ENCODE measurements at places on chromosomes 12 and 14.

- peak; percentile 88 for DNase-seq
These were observed 22.8 kb downstream of the ATF1 start for GRCh38 chr12:50786498-50787231.

- no peak for DNase-seq
These were observed 363.7 kb downstream of the ALG10 start for GRCh38 chr12:34386016-34386415.

DNA sequence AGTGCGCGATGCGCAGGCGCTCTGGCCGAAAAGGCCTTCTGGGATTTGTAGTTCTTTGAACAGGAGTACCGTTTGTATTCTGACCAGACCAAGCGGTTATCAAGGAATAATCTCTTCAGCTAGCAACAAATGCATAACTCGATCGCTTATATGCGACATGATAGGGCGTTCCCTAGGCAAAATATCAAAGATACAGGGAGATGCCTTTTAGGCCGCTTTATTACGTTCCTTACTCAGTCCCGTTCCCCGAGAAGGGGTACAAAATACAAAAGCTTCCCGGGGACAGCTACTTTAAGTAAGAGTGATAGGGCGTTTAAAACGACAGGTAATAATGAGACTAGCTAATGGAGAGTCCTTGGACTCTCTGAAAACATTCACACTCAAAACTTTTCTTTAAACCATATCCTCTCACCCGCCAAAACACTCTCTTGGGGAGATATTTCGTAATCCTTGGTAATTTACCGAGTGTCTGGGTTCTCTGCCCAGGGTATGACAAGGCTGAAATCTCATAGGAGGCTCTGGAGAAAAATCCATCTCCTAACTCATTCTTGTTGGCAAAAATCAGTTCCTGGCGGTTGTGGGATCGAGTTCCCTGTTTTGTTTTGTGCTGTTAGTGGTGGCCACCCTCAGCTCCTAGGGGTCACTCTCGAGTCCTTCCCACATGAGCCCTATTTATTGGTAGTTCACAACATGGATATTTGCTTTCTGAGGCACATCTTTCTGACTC is 412 bp upstream of the SNW1 start:
- peak; percentile 53 for DNase-seq

GRCh38 chr14:104263675-104264358 is 125.4 kb downstream of the KIF26A start:
- no peak for DNase-seq

DNA sequence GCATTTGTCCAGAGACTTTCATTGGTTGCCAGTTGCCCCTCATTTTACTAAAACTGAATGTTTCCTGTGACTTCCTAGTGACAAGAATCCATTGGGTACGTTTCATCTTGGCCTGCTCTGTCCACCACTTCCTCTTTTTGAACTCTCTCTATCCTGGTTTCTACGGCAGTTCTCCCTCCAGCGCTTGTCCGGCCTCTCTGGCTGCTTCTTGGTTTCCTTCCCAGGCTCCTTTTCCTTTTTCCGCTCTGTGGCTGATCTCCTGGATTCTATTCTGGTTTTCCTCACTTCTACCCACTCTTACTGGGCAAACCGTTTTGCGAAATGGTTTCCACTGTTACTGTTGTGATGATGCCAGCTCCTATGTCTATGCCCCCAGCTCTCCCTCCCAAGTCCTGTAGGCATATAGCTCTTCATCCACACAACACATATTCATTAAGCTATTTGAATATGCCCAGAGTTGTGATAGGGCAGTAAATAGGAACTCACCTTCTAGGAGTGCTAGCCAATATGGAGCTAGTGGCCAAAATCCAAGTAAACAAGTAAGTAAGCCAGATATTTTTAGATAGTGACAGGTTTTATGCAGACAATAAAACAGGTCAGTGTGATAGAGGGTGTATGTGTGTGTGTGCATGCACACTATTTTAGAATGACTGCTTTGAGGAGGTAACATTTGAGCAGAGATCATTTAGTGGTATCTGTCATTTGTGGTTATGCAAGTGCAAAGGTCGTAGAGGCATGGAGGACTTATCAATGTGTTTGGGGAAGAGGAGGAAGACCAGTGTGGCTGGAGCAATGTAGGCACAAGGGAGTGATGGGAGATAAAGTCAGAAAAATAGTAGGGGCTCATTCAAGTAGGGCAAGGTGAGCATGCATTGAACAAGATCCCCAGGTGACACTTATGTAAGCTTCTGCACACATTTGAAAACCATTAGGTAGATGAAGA is 27.9 kb upstream of the CTDSP2 start:
- no peak for DNase-seq

DNA sequence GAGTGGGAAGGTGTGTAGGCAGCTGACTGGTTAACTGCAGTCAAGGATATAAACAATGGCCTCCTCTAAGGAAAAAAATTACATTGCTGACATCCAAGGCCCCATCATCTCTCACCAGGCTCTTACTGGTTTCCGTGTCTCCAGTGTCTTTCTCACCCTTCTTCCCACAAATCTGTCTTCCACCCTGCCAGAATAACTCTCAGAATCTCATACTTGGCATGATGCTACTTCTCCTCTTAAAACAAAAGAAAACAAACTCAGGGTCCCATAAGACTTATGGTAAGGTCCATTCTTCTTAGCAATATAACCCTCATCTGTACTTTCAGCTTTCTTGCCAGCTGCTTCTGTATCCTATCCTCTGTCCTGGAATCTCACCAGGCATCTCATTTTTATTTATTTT is 68.9 kb downstream of the SUSD6 start:
- DNase-seq, result peak; percentile 34

DNA sequence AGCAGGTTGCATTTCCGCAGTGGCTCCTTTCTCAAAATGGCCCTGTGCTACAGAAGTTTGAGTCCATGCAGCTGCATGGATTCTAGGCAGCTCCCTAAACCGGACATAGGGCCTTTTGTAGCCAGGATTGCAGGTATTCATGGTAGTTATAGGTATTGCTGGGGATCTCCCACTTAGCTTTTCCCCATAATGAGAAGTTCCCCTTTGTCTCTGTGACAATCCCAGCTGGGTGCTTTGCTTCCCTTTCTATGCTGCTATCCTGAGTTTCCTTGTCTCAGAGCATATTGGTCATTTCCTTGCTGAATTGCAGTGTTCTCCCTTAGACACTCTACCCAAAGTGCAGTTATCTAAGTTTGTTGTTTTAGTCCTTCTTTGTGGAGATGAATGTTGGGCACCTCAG is 120.9 kb upstream of the MIS18BP1 start:
- DNase-seq, result no peak

- peak; percentile 68 for DNase-seq
These were observed 746.4 kb upstream of the FLRT2 start for GRCh38 chr14:84783511-84783910.

- DNase-seq, result no peak
These were observed 27.5 kb downstream of the TESPA1 start for GRCh38 chr12:54956818-54957641.

DNA sequence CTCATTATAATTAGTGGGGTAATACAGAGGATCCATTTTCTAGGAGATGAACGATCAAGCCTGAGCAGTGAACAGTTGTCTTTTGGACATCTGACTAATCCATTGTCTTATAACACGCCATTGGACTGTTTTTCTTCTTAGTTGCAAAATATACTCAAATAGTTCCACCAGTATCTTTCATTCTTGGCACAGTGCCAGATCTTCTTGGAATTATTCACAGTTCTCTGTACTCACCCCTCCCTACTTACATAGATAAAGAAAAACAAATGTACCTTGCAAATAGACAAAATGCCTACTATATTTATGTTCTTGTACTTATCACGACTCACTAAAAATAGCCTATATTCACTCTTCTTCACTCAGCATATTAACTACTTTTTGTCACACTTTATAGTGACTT is 3.8 kb downstream of the CBLN3 start:
- peak; percentile 78 for DNase-seq

DNA sequence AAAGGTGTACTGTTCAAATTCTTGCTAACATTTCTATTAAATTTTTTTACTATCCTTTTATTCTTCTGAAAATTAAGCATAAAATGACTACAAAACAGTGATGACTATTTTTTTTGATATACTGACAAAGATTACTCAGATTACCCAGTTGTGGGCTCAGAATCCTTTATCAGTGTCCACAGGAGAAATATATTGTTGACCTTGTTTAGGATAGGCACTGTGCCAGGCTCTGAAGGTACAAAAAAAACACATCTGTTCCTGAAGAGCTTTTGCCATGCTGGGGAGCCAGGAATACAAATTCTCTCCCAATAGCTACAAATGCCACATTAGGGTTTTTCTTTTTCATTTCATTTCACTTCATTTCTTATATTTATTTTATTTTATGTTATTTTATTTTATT is 26.9 kb upstream of the GCH1 start:
- DNase-seq, result no peak

- no peak for DNase-seq
These were observed 52.2 kb upstream of the SRP54 start for GRCh38 chr14:34930591-34931091.

- no peak for DNase-seq
These were observed 7.2 kb downstream of the KLHL33 start for GRCh38 chr14:20428802-20429201.

DNA sequence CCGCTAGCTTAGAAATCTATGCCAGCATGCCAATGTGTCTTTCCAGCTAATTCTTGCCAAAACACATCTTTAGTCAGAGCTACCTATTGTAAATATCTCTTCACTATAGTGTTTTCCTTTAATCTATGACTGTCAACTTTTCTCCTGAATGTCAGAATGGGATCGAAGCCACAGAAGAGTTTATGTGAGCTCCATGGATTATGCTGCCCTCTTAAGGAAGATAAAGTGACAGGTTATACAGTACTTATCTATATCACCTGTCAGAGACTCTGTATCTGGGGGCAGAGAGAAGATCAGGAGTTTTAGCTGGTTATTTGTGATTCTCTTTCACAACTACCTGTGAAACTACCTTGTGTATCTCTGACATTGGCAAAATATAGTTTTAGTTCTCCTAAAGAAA is 204.3 kb upstream of the SEL1L start:
- DNase-seq, result no peak

- peak; percentile 43 for DNase-seq
These were observed 102.1 kb downstream of the KCNH5 start for GRCh38 chr14:62943202-62943601.

- peak; percentile 91 for DNase-seq
These were observed at the start of the genes KCTD10 and UBE3B for GRCh38 chr12:109477185-109477962. KCTD10 (minus strand) TSS chr12:109477300; CDS start chr12:109477262, 38 bp downstream. UBE3B (plus strand) TSS chr12:109477634; CDS start chr12:109483552, 5,918 bp downstream.

GRCh38 chr12:132171293-132171967 is 27.2 kb downstream of the NOC4L start:
- no peak for DNase-seq

GRCh38 chr12:18254081-18254480 is 7.2 kb upstream of the PIK3C2G start:
- no peak for DNase-seq

GRCh38 chr14:105066240-105067071 is 1.2 kb upstream of the GPR132 start:
- no peak for DNase-seq

DNA sequence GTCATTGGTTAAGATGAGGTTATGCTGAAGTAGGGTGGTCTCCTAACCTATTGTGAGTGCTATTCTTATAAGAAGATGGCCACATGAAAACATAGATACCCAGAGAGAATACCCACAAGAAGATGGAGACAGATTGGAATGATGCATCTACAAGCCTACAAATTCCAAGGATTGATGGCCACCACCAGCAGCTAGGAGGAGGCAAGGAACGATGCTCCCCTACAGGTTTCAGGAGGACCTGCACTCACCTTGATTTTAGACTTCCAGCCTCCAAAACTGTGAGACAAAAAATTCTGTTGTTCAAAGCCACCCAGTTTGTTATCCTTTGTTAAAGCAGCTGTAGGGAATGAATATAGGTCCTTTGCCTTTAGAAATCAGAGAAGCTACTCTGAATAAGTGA is 227.4 kb downstream of the NEDD1 start:
- DNase-seq, result no peak

- DNase-seq, result no peak
These were observed 87.7 kb upstream of the PWP1 start for GRCh38 chr12:107597695-107598410.

DNA sequence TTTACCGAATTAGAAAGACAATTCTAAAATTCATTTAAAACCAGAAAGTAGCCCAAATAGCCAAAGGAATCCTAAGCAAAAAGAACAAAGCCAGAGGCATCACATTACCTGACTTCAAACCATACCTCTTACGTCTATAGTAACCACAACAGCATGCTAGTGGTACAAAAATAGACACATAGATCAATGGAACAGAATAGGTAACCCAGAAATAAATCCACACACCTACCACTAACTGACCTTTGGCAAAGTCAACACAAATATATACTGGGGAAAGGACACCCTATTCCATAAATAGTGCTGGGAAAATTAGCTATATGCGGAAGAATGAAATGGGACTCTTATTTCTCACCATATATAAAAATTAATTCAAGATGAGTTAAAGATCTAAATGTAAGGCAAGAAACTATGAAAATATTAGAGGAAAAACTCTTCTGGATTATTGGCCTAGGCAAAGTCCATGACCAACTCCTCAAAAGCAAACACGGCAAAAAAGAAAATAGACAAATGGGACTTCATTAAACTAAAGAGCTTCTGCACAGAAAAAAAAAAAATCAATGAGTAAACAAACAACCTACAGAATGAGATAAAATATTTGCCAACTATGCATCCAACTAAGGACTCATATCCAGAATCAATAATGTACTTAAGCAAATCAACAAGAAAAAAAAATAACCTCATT is 568.9 kb downstream of the SOX5 start:
- no peak for DNase-seq

- peak; percentile 26 for DNase-seq
These were observed 70.0 kb upstream of the VPS33A start for GRCh38 chr12:122336015-122336946.

DNA sequence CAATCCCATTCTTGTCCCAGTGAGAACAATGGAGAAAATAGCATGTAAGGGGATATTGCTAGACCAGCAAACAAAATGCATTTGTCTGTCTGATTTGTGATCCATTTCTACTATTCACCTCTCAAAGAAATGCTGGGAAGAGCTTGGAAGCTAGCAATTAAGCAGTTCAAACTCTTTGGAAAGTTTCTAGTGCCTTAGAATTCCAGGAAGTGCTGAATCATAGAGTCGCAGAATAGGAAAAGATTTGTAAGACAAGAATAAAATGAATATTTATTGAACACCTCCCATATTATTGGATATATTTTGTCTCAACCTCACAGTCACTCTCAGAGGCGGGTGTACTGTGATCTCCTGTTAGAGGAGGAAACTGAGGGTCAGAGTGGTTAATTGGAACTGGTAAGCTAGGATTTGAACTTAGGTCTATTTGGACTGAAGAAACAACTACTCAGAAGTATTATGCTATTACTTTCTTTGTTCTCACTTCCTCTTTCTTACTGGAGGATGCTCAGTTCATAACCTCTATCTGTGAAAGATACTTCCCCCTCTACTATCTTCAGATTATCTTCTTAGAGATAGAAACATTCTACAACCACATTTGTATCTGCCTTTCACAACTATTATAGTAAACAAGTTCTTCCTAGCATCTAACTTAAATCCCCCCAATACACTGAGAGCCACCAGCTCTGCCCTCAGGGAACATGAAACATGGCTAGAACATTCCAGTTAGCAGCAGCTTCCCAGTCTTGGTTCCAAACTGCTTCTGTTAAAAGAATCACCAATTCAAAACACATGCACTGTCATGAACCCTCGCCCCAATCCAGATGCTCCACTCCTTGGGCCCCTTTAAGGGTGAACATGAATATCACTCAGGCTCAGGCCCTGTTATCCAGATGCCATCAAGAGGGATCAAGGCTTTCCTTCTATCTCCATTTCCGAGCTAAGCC is 64.2 kb downstream of the DRAM1 start:
- no peak for DNase-seq

All from fibroblast of skin of right biceps (primary cell).